ENCODE measurements at places on chromosomes 1 and 21. TPM values are rescaled to one million over a fixed set of nuclear protein-coding genes. Genes with fewer than 3 reads are reported as not detected.

The DNAJC6 gene
- total RNA-seq = 1.9 TPM

The SAMSN1 gene
- 3.3 TPM for total RNA-seq

The CFAP45 gene
- total RNA-seq = 0.32 TPM

The RIMS3 gene
- total RNA-seq = 5.6 TPM

The PTGFRN gene
- total RNA-seq = 55.7 TPM

The LCE1A gene
- total RNA-seq = not detected

The FAM167B gene
- not detected for total RNA-seq

The KCNQ4 gene
- total RNA-seq = 3.1 TPM
